ENCODE measurements at places on chromosomes 1 and 21. TPM values are rescaled to one million over a fixed set of nuclear protein-coding genes. Genes with fewer than 3 reads are reported as not detected.

Gene ANXA9
- 9.5 TPM for total RNA-seq

Gene FAM72D
- 3.4 TPM for total RNA-seq

Gene SGIP1
- 2.6 TPM for total RNA-seq

Gene CYP4A22
- not detected for total RNA-seq

Gene TAS1R1
- total RNA-seq: not detected

Gene LRRC47
- total RNA-seq: 53.5 TPM

Gene VSIG8
- not detected for total RNA-seq

Gene FAM151A
- total RNA-seq: 5.8 TPM

DNA sequence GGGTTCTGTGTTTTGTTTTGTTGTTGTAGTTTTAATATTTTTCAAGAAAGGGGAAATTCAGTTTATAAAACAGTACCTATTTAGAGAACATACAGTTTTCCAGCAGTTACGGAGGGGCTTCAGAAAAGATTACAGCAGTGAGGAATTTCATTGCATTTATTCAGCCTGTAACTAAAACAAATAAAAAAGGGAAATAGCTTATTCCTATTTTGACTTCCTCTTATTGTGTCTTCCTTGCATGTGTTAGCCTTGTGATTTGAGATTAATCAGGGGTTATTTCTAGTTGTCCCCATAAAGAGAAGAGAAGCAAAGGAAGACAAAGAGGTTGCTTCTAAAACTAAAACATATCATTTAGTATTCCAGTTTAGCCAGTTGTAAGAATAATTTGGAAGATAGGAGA lies 35.0 kb downstream of the CTTNBP2NL start:
- H3K27me3 ChIP-seq: no peaks in the 10 kb centered on the region
- DNase-seq: no peak
- no peaks in the 10 kb centered on the region for H3K4me1 ChIP-seq
- H3K4me3 ChIP-seq: no peak overlapping the region
- H3K36me3 ChIP-seq: peaks cover 8% of the 10 kb centered on the region
- H3K27ac ChIP-seq: no peak overlapping the region

DNA sequence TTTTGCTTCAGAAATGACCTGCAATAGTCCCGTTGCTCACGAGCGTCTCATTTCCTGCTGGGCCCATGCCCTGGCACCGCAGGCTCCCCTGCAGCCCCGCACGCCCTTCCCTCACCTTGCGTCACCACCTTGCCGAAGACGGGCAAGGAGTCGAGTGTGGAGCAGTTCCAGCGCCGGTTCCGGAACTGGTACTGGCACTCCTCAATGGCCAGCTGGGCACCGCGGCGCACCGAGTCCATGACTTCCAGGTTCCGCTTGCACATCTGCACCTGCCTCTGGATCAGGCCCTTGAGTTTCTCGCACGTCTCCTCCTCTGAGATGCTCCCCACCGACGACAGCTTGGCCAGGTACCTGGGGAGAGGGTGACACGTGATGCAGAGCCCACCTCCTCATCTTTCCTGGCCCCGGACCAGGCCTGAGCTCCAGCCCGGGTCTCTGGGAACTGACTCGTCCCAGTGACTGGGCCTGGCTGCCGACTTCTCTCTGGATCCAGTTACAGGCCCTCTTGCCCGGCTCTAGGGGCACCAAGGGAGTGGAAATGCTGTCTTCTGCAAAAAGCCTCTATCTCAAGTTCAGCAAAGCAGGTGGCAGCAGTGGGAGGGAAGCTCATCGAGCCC lies 13.3 kb downstream of the WNT4 start:
- no peaks in the 10 kb centered on the region for H3K27me3 ChIP-seq
- no peak overlapping the region for H3K27ac ChIP-seq
- DNase-seq: no peak

GRCh38 chr1:37851782-37852210 lies 7.6 kb downstream of the MTF1 start:
- H3K27ac ChIP-seq: no peak overlapping the region
- DNase-seq: no peak
- H3K36me3 ChIP-seq: peaks cover 9% of the 10 kb centered on the region
- no peak overlapping the region for H3K4me3 ChIP-seq

- peak within 1 kb of the TSS; percentile 39 for H3K27ac ChIP-seq
- no peaks in the 10 kb centered on the region for H3K27me3 ChIP-seq
- peaks cover 9% of the 10 kb centered on the region for H3K4me1 ChIP-seq
- no peaks in the 10 kb centered on the region for H3K36me3 ChIP-seq
Observed at GRCh38 chr1:109493805-109494539, at the start of gene CYB561D1. Gene CYB561D1, plus strand, starts transcription at chr1:109494094. Its CDS starts 46 bp downstream, at chr1:109494140.

DNA sequence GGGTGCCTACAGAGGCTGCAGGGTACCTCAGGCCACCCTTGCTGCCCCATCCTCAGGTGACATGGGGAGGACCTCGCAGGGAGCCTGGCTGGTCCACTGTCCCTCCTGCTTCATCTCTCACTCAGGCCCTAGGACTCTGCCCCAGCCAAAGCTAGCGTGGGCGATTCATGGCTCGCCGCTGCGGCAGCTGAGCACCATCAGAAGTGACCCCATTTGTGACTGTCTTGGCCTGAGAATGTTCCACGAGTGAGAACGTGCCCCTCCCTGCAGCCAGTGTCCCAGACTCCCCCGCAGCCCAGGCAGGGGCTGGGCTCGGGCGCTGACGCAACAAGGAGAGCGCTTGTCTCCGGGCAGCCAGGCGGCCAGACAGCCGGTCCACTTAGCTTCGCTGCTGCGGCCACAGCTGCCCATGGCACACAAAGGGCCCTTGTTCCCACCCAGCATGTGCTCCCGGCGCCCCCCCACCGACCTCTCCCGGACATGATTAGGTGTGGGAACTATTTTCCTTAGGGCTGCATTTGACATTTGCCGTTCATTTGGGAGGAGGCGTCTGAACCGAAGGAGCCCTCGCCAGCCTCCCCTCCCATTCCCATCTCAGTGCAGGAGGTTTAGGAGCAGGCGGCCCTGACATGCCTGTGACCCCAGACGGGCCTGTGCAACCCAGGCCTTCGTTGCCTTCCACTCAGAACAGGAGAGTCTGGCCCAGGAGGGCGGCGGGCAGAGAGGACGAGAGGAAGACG lies 19.3 kb upstream of the POFUT2 start:
- H3K4me1 ChIP-seq: peaks cover 31% of the 10 kb centered on the region
- H3K27me3 ChIP-seq: no peaks in the 10 kb centered on the region
- peak overlapping the region; percentile 65 for H3K4me3 ChIP-seq
- DNase-seq: no peak
- H3K36me3 ChIP-seq: no peaks in the 10 kb centered on the region

- no peak overlapping the region for H3K4me3 ChIP-seq
- H3K27me3 ChIP-seq: no peaks in the 10 kb centered on the region
- peaks cover 10% of the 10 kb centered on the region for H3K4me1 ChIP-seq
- DNase-seq: no peak
- H3K27ac ChIP-seq: no peak overlapping the region
Observed at GRCh38 chr1:42260376-42261070, 74.5 kb downstream of the FOXJ3 start.

DNA sequence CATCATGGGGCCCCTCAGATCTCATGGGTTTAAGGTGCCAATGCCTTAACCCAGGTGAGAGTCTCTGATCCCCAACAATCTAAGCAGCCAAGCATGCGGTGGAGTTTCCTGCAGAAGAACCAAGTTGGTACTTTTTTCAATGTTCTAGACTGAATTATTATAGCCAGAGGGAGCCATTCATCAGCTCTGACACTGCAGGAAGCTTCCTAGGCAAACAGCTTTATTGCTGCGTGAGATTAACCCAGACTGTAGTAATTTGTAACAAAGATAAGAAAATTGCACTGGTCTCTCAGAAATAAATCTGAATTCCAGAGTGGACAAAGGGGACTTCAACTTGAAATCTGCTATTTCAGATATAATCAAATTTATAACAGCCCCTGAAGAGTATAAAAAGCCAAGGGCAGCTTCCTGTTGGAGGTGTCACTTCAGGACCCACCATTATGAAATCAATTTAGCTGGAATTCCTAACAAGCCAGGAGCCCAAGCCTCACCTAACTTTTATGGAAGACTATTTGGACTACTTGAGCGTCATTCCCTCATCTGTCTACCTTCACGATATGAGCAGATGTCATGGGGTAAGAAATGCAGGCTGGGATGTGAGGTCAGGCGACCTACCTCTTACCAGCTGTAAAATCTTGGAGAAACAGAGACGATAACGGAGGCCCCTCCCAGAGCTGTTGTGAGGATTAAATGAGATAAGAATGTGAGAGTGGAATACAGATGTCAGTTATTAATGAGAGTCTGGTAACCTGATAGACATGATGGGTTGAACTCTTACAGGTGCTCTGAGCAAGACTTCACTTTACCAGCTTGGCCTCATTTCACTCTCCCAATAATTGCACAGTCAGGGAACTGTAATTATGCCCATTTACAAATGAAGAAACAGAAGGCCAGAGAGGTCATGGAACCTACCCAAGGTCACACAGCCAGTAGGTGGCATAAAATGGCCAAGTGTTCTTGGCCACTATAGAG lies 135.1 kb downstream of the RRAGC start:
- no peak for DNase-seq
- H3K4me1 ChIP-seq: peaks cover 27% of the 10 kb centered on the region
- H3K27me3 ChIP-seq: peaks cover 90% of the 10 kb centered on the region
- H3K36me3 ChIP-seq: no peaks in the 10 kb centered on the region
- no peak overlapping the region for H3K4me3 ChIP-seq
- peak overlapping the region; percentile 22 for H3K27ac ChIP-seq

- no peaks in the 10 kb centered on the region for H3K27me3 ChIP-seq
- H3K27ac ChIP-seq: no peak overlapping the region
- peaks cover 23% of the 10 kb centered on the region for H3K4me1 ChIP-seq
- peaks cover 18% of the 10 kb centered on the region for H3K36me3 ChIP-seq
- no peak overlapping the region for H3K4me3 ChIP-seq
Observed at GRCh38 chr21:26934383-26934782, 32.5 kb downstream of the ADAMTS5 start.

GRCh38 chr1:235136111-235136510 lies 7.5 kb upstream of the TOMM20 start:
- H3K36me3 ChIP-seq: peaks cover 28% of the 10 kb centered on the region
- H3K4me1 ChIP-seq: no peaks in the 10 kb centered on the region
- no peak overlapping the region for H3K4me3 ChIP-seq
- no peak for DNase-seq

DNA sequence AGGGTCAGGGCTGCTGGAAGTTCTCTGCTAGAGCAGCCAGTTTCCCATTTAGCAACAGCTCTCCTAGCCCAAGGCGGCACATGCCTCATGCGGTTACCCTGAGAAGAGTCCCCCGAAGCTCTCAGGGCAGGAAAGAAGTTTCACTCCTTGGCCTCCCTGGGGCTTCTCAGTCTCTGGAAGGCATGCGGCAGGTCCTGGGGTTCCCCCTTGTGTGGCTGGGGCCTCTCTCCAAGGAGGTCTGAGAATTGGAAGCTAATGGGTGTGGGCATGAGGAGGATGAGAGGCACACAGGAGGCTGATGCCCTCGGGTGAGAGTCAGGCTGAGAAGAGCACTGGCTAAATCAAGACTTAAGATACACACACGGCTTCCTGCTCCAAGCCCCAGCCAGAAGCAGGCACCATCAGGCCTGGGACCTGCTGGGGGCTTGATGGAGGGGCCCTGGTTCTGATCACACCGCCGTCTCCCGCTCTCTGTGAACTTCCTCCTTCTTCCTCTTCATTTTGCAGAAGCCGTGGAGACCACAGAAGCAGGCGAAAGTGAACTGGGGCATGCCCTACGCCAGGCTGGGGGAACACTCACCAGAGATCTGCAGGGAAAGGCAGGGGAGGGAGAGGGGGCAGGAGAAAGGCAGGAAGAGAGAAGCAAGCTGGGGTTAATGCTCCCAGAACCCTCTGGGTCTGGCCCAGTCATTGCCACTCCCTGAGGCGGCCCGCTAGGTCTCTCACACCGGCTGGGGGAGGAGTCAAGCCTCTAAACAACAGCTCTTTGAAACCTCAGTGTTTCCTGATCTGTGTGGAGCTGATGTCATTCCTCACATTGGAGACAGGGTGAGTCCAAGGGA lies 15.1 kb downstream of the BLACAT1 start:
- DNase-seq: no peak
- peak overlapping the region; percentile 94 for H3K27ac ChIP-seq
- peaks cover 50% of the 10 kb centered on the region for H3K4me1 ChIP-seq

DNA sequence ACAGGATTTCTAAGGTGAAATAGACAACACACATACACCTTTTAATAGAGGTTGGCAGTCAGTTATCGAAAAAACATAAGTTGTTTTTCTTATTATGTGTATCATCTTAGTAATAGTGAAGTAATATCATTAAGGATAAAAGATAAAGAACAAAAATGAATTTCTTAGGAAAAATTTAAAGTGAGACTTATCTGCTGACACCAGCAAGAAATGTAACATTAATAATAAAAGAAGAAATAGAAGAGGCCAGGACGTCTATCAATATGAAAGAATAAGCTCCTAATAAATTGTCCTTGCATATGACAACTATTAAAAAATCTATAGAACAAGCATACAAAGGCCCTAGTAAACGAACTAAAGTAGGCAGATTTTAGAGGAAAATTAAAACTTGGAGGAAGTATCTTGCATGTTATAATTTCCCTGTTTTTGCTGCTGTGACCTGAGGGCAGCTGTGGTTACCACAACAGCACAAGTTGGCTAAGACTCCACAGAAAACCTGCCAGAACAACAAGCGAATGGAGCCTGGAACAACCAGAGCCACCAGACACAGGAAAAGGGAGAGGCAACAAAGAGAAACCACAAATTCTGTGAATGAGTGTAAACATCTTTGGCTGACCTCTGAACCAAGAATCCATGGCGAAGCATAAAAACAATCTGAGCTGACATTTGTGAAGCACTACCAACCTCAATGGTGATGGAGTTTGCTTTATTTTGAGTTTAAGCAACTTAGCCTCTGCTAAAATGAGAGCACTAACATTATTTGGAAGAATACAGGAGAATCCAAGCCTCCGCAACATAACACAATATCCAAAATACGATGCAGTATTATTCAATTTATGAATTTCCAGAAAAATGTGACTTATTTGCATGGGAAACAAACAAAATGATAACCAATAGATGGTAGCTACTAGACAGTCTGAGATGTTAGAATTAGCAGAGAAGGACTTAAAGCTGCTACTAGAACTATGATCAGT lies 207.5 kb downstream of the KCNT2 start:
- no peak for DNase-seq
- H3K4me1 ChIP-seq: peaks cover 9% of the 10 kb centered on the region
- H3K4me3 ChIP-seq: no peak overlapping the region
- no peaks in the 10 kb centered on the region for H3K27me3 ChIP-seq
- no peak overlapping the region for H3K27ac ChIP-seq
- no peaks in the 10 kb centered on the region for H3K36me3 ChIP-seq

DNA sequence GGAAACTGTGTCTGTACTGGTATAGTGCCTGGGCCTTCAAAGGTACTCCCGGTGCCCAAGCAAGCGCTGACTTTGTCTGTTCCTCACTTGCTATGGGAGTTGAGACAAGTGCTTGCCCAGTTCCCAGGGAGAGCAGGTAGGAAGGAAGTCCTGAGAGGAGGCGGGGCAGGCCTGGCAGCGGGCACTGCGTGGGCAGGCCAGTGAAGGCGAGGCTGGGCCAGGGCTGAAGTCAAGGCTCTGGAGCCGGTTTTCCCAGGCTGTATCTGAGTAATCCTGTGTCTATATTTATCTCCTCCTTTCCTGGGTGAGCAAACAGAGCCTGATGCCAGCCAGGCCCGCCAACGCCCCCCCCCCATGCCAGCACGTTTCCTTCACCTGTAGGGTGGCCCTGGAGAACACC lies 15.9 kb upstream of the EDN2 start:
- H3K27ac ChIP-seq: no peak overlapping the region
- no peak overlapping the region for H3K4me3 ChIP-seq
- H3K36me3 ChIP-seq: no peaks in the 10 kb centered on the region
- no peaks in the 10 kb centered on the region for H3K27me3 ChIP-seq
- peaks cover 32% of the 10 kb centered on the region for H3K4me1 ChIP-seq

GRCh38 chr1:59162665-59163064 lies 134.2 kb upstream of the FGGY start:
- no peak overlapping the region for H3K4me3 ChIP-seq
- no peaks in the 10 kb centered on the region for H3K27me3 ChIP-seq
- no peak overlapping the region for H3K27ac ChIP-seq
- peaks cover 6% of the 10 kb centered on the region for H3K4me1 ChIP-seq
